Thyroid gland (tissue), 4 donors: ENCODE measurements at places on chromosomes 1 and 21. TPM values are rescaled to one million over a fixed set of nuclear protein-coding genes. Genes with fewer than 3 reads are reported as not detected.
A peak's percentile ranks its signal among the peaks of the same experiment; 100 is the strongest.

DNA sequence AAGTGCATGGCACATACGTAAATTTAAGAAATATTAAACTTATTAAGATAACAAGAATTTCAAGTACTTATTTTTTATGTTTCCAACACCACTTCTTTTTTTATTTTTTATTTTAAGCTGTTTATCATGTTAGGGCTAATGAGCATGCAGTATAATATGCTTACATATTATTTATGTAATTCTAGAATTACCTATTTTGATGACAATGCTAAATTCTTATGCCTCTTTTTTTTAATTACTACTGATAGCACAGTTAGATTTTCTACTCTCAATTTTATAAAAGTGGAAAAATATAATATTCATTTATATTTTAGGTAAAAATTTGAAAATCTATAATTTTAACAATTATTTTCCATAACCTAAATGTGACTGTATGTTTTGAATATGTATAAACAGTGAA is 713.0 kb downstream of the MRPL39 start:
- no peak for DNase-seq

TRAPPC3 gene
- total RNA-seq = 149 TPM

TLCD4 gene
- 26.3 TPM for total RNA-seq

NUP210L gene
- total RNA-seq = 0.38 TPM

GRCh38 chr1:187001198-187001889 is 172.6 kb downstream of the PLA2G4A start:
- DNase-seq = no peak

GRCh38 chr1:114011796-114012195 is 32.5 kb downstream of the OLFML3 start:
- no peak for DNase-seq

B3GALT5 gene
- 2.3 TPM for total RNA-seq

- DNase-seq = no peak
Measured at GRCh38 chr1:228851193-228851592, 115.9 kb downstream of the RHOU start.

DNA sequence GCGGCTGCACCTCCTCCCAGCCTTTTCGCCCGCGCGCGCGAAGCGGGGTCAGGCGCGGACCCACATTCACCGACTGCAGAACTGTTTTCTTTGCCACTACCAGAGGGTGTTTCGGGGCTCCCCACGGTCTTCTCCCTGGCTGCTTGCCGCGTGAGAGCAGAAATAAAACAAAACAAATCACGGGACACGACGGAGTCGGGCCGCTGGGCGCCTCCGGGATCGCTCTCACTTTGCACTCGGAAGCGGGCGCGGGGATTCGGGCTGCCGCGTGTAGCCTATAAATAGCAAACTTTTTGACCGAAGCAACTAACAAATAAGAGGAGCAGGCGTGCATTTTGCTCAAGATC is 412.3 kb upstream of the ESRRG start:
- DNase-seq = peak; percentile 17

TAF13 gene
- 25.6 TPM for total RNA-seq

ANGPTL3 gene
- not detected for total RNA-seq

- DNase-seq = no peak
Measured at GRCh38 chr21:43858806-43859648, 6.0 kb upstream of the AGPAT3 start.

- peak; percentile 43 for DNase-seq
Measured at GRCh38 chr1:30806381-30807317, 49.1 kb upstream of the LAPTM5 start.

DNA sequence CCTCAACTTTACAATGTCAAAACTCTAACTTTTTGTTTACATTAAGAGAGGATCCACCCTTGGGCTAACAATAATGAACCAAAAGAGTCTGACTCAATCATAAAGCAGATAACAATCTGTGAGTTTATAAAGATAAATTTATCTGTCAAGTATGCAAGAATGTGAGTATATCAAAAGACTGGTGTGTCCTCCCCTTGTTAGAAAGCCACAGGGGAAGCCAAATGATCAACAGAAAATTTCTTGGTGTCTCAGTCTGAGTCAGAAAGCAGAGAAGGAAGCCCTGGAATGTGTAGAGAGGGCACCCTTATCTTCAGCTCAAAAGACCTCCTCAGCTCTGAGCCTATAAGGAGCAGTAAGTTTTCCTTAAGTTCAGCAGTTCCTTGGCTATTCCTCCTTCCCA is 13.9 kb upstream of the PDIK1L start:
- no peak for DNase-seq

DNA sequence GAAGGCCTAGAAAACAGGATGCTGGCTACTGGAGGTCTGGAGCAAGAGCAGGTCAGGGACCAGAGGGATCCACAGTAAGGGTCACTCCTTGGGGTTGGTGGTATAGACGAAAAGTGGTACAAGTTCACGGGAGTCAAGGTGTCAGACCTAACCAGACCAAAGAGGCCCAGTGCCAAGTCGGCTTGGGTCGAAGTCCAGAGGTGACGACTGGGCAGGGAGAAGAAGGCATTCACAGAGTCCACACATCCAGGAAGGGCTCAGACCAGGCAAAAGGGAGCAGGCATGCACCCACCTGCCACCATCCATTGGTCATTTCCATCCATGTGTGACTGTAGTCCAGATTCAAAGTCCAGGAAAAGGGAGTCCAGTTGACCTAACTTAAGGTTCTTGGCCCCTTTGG is 27.1 kb upstream of the SYT6 start:
- no peak for DNase-seq

DNA sequence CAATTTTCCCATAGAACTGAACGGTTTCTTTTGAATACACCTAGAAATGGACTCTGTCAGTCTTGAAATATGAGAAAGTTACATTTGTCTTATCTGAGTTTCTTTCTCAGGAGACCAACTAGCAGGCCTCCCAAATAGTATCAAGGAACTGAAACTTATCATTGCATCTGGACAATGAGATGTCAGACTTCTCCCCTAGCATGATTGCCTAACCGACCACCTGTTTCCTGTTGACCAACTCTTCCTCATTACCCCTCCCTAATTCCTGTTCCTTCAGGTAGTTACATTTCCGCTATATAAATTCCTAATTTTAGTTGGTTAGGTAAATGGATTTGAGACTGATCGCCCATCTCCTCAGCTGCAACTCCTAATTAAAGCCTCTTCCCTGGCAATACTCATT is 1587.3 kb downstream of the NCAM2 start:
- no peak for DNase-seq

DNA sequence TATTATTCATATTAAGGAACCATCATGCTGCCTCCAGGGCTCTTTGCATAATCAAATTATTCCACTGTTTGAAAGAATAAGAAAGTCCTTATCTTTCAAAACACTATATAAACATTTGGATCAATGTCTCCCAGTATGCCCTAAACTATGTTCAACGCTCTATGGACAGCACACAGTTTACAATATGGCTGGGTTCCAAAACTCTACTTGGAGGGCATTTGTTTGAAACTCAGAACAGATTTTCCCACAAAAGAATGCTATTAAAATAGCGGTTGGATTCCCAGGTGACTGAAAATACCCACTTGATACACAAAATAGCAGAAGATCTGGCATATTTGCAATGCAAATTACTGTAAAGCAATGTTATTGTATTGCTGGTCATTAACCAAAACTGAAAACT is 3.2 kb downstream of the HAO2 start:
- no peak for DNase-seq

C1orf167 gene
- total RNA-seq = 6.3 TPM
